ENCODE measurements at places on chromosomes 4 and X. TPM values are rescaled to one million over a fixed set of nuclear protein-coding genes. Genes with fewer than 3 reads are reported as not detected.

- no peak for DNase-seq
- H3K4me3 ChIP-seq: no peak overlapping the region
- H3K4me1 ChIP-seq: no peaks in the 10 kb centered on the region
- no peaks in the 10 kb centered on the region for H3K36me3 ChIP-seq
- no peaks in the 10 kb centered on the region for H3K27me3 ChIP-seq
Measured at GRCh38 chr4:22986262-22986661, 293.5 kb downstream of the GBA3 start.

The GUCY1A1 gene
- not detected for total RNA-seq

The WNK3 gene
- total RNA-seq: 27.4 TPM

The UCP1 gene
- 0.21 TPM for total RNA-seq

DNA sequence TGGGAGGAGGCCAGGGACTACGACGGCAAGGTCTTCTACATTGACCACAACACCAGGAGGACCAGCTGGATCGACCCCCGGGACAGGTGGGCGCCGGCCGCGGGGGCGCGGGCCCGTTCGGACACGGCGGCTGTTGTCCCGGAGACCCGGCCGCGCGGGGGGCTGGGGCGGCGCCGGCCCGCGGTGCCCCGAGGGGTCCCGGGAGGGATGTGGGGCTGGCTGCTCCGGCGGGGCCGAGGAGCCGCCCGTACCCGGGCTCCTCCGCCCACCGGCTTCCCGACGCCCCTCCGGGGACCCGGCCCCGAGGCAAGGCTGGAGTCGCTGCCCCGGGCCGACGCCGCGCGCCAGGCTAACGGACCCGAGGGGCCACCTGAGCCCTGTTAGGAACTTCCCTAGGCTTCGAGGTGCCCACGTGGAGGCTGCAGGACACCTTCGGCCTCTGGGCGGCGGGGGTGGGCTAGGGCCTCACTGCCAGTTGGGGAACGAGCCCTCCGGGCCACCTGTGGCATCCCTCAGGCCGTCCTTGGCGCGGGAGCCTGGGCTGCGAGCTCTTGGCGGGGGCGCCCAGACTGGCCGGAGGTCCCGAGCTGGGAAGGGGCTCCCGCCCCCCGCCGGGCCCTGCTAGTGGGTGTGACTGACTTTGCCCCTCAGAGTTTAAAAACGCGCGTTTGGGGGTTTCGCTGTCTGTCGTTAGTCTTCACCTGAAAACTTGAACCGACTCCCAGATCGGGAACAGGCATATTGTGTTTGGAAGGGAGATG is 660 bp downstream of the WWC2 start:
- peaks cover 46% of the 10 kb centered on the region for H3K4me1 ChIP-seq
- H3K36me3 ChIP-seq: no peaks in the 10 kb centered on the region
- peaks cover 13% of the 10 kb centered on the region for H3K27me3 ChIP-seq

The RASGEF1B gene
- 5.3 TPM for total RNA-seq

The IGFBP7 gene
- total RNA-seq: not detected

DNA sequence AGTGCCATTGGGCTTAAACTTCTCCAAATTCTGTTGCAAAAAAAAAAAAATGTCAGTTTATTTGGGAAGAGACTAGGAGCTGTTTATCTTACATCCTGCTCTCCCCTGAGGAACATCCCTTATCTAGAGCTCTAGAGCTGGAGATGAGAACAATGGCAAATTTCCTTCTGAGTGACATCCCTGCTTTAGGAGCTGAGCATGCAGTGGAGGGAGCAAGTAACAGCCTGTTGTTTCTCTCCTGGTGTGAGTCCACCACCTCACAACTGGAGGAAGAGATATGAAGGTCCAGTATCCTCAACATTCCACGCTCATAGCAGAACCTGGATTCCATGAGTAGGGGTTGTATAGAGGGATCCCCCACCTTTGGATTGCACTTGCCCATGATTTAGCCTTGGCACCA is 676.4 kb downstream of the PCDH18 start:
- H3K27ac ChIP-seq: no peak overlapping the region
- H3K27me3 ChIP-seq: no peaks in the 10 kb centered on the region
- DNase-seq: no peak
- no peak overlapping the region for H3K4me3 ChIP-seq
